WERI-Rb-1 (cell line): ENCODE measurements at places on chromosomes 6 and 20.

- DNase-seq = no peak
These were observed 24.7 kb downstream of the EDN3 start for GRCh38 chr20:59325142-59325523.

GRCh38 chr20:10611357-10611756, 62.4 kb downstream of the JAG1 start:
- DNase-seq = peak; percentile 63

GRCh38 chr6:38713812-38714211, 1.3 kb upstream of the DNAH8 start:
- no peak for DNase-seq

GRCh38 chr6:108464418-108465097, 96.2 kb upstream of the FOXO3 start:
- DNase-seq = no peak

DNA sequence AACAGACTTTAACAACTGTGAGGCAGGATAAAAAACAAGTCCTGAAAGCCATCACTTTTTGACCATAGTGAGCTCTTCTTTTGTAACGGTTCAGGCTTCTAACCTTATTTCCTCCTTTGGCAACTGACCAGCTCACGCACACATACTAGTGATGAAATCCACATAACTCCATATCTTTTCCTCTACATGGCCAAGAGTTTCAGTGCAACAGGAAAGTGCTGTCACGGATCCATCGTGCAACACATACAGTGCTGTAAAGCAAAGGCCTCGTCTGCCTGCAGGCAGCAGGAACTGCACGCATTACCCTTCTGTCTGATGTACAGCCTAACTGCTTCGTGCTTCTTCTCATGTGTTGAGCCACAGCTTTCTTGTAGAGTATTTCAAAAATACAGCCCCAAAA, 108.5 kb downstream of the EPM2A start:
- DNase-seq = no peak

DNA sequence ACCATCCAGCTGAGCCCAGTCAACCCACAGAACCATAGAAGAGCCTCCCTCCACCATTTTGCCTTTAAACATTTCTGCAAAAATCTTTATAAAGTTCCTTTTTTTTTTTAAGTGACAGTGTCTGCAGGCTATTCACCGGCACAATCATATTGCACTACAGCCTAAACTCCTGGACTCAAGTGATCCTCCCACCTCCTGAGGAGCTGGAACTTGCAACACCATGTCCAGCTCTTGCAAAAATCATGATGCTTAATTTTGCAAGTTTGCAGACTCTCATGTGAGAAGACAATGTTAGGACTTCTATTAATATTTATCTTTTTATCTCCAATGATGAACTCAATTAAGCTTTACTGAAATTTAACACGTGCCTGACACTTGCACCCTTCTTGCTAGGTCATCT, 88.8 kb downstream of the INSM1 start:
- no peak for DNase-seq

DNA sequence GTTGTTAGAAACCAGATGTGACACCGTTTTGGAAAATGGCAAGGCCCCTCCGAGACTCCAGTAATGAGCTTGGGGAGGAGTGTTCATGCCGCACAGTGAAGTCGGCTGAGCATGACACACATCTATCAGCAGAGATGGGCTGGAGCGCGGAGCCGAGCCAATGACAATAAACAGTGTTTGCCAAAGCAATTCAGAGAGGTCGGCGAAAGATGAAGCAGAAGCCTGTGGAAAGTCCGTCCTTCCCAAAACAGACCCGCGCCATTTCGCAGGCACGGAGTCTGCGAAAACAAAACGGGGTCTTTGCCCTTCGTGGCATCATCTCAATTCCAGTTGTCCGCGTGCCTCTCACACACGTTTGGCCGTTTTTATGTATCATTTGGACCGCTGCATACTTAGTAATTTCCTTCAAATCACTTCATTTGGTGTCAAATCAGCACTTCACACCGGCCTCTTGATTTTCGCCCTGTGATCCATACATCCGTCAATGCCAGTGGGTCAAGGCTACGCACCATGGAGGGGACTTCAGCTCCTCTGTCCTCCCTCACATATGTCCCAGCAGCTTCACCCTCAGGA, 71.3 kb downstream of the SULF2 start:
- no peak for DNase-seq

- no peak for DNase-seq
These were observed 154.0 kb downstream of the MBOAT1 start for GRCh38 chr6:20058121-20058905.

DNA sequence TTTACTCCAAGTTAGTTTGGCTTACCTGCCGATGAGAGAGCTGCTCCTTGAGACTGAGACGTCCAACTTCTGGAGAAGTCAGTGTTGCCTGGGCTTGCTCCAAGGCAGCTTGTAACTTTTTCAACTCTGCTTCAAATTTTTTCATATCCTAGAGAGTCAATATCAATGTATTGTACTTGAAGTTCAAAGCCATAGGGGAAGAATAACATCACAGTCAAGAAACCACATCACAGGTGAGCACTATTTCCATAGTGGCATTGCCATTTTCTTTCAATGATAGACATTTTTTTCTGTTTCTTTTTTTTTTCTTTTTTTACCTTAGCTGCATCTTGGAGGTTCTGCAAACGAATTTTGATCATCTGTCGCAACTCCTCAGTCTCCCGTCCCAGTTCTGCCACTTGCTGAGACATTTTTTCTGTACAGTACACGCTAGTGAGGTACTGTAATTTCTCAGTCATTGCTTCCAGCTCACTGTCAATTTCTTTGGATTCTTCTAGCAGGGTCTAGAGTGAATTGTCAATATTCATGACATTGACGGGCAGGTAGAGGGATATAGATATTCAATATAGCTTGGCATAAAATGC, 326.7 kb downstream of the SYNE1 start:
- DNase-seq = no peak

DNA sequence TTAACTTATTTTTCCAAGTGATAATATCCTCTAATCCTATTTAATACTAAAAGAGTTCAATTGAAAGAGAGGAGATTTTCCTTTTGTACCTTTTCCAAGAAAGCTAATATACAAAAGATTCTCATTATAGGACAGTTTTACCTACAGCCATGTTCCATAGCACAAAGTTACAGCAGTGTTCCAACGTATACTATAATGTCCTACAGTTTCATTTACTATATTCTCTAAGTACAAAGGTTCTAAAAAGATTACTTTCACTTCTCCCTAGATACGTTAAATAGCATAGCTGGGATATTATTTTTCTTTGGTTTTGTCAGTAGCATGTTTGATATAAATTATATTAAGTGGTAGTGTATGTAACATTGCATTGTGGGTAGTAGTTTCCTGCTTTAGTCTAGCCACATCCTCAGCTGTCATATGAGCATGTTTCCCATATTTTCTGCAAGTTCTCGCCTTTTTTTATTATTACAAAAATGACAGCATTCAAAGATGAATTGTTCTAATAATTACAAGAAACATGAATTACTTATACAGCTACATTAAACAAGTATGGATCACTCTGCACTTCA, 4.4 kb upstream of the RUNX2 start:
- no peak for DNase-seq

DNA sequence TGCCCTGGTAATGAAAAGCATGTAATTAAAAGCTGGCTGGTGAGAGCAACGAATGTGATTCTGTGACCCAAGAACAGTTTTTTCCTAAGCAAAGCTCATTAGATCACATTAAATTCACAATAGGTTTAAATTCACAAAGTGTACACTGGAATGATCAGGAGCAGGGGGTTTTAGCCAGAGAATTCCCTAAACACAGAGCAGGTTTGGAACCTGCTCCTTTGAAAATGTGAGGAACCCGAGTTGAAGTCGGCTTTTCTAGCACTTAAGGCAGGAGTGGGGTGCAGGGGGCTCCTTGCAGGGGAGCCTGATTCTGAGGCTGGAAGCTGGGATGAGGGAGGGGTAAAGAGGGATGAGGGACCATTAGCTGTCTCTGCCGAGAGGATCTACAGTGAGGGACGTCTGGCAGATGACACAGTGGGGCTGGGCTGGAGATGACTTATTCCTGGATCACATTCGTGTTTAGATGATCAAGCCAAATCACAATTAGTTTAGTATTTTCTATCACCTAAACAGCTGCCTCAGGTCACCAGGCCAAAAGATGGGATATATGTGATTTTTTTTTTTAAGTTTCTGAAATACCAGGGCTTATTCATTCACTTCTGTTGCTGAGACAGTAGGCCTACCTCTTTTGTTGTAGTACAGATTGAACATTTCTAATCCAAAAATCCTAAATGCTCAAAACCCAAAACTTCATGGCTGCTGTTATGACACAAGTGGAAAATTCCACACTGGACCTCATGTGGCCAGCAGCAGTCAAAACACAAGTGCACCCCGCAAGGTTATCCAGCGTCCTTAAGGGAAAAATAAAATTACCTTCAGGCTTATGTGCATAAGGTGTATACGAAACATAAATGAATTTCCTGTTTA, 93.1 kb upstream of the HIVEP1 start:
- peak; percentile 35 for DNase-seq

GRCh38 chr6:6908121-6908520, 199.6 kb upstream of the RREB1 start:
- DNase-seq = no peak

DNA sequence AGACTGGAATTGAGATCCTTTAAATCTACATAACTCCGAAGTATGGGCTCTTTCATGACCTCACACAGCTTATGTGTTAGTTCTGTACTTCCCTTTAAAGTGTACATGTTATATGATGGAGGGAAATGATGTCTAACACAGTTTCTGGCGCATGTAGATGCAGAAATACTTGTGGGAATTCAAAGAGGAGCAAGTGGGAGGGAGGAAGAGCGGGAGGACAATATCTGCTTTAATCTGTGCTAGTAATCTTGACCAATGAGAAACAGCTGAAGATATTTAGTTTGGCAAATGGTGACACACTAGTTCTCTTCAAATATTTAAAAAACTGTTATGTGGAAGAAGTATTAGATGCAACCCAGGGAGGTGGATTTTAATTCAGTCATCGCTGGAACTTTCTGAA, 62.9 kb upstream of the PLEKHG1 start:
- DNase-seq = no peak

DNA sequence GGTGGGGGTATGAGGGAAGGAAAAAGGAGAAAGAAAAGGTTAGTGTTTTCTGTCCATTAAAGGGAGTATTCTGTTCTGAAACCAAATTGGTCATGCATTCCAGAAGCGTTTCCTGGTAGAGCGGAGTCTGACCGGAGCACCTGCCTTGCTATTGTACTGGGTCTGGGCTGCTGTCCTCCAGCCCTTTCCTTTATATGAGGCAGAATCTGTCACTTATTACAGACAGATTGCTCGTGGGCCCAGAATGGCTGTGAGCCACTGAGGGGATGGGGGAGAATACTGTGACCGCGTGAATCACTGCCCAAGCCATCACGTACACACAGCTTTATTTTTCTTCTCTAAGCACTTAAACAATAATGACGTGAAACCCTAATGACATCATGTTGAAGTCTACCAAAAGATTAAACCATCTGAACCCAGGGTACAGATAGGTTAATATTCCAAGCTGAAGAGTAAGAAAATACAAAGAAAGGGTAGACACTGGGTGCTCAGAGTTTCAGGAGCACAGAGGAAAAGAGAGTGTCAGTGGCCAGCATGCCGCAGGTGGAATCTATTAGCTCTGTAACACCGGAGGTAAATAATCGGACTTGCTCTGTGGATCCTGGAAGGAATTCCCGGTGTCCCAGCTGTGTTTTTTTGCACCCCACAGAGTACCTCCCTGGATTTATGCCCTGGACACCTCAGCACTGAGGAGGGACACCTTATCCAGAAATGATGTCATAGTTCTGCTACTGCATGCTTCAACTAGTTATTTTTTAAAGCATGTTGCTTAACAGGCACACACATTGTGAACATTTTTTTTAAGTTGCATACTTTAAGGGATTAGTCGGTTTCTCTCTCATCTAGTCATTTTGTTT, 573.3 kb downstream of the PKHD1 start:
- no peak for DNase-seq

GRCh38 chr20:21901470-21902275, 196.2 kb downstream of the PAX1 start:
- DNase-seq = no peak

DNA sequence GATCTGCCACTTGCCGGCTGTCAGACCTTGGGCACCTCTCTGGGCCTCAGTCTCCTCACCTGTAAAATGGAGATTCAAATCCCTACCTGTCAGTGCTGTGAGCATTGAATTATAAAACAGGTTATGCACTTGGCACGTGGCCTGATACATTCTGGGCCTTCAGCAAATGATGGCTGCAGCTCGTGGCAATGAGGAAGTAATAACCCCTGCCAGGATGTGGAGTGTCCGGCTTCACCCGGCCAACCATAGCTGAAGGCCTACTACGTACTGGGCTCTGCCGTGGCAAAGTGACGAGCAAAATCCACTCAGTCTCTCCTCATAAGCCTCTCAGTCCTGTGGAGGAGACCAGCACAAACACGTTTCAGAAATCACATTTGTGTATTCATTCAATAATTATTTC, 10.9 kb upstream of the VSTM2L start:
- no peak for DNase-seq

GRCh38 chr6:41371461-41371991, 36.1 kb downstream of the NCR2 start:
- DNase-seq = peak; percentile 86

- no peak for DNase-seq
These were observed 104.8 kb downstream of the PSMB1 start for GRCh38 chr6:170448317-170448716.

GRCh38 chr6:42404484-42404883, 47.2 kb downstream of the TRERF1 start:
- DNase-seq = no peak

DNA sequence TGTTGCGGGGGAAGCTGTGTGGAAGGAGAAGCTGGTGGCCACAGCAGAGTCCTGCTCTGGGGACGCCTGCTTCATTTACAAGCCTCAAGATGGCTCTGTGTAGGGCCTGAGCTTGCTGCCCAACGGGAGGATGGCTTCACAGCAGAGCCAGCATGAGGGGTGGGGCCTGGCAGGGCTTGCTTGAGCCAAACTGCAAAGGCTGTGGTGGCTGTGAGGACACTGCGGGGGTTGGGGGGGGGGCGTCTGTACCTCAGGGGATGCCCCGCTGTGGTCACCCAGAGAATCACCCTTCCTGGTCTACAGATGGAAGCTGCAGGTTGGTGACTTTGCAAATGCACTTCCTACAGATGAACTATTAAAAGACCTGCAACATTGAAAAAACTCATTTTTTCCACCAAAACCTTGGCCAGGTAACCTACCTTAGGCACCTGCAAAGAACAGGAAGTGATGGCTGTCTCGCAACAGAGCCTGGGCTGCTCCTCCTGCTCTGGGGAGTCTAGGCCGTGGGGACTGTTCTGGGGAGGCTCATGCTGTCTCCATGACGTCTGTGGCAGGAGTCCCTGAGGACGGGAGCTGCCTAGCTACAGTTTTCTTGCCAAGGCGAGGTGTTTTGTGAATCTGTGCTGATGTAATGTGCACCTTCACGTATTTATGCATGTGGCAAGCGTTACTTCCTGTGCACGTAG, 7.3 kb downstream of the NPBWR2 start:
- no peak for DNase-seq

- no peak for DNase-seq
These were observed 247.9 kb downstream of the CDH4 start for GRCh38 chr20:61499859-61500554.

- no peak for DNase-seq
These were observed 17.5 kb upstream of the BMP5 start for GRCh38 chr6:55892749-55893357.

GRCh38 chr6:7135755-7136154, 28.0 kb downstream of the RREB1 start:
- peak; percentile 15 for DNase-seq
